NCI-H187 treated with DMSO at 0.1 percent for 48 hours (cell line): ENCODE measurements at places on chromosomes 3 and 15.

DNA sequence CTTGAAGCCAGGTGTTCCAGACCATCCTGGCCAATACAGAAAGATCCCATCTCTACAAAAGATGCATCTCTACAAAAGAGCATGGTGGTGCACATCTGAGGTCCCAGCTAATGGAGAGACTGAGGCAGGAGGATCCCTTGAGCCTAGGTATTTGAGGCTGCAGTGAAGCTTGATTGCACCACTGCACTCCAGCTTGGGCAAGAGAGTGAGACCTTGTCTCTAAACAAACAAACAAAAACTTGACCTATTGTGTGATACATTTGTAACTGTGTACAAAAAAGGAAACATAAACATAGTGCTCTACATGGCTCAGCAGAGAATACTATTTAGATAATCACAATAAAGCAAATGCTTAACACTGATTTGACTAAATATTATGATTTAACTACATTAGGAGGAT is 18.7 kb downstream of the ANPEP start:
- no peak for DNase-seq

- no peak for DNase-seq
Observed at GRCh38 chr15:35167675-35168074, 82.6 kb upstream of the NANOGP8 start.

- no peak for DNase-seq
Observed at GRCh38 chr15:91311986-91312385, 211.9 kb downstream of the SV2B start.

GRCh38 chr3:156750191-156750873 is 75.8 kb upstream of the LEKR1 start:
- DNase-seq = no peak
